ENCODE measurements at places on chromosomes 7 and 10. TPM values are rescaled to one million over a fixed set of nuclear protein-coding genes. Genes with fewer than 3 reads are reported as not detected.

FAM241B gene
- total RNA-seq: 1.4 TPM

TUBAL3 gene
- total RNA-seq: not detected

IGFBP1 gene
- total RNA-seq: 197 TPM

KCNH2 gene
- total RNA-seq: 26.3 TPM

HKDC1 gene
- 0.94 TPM for total RNA-seq

C7orf57 gene
- 18.6 TPM for total RNA-seq

SPDYE1 gene
- total RNA-seq: 0.10 TPM

EEPD1 gene
- 5.6 TPM for total RNA-seq

SPDYE2B gene
- total RNA-seq: not detected

ECHDC3 gene
- 21.1 TPM for total RNA-seq

DNA sequence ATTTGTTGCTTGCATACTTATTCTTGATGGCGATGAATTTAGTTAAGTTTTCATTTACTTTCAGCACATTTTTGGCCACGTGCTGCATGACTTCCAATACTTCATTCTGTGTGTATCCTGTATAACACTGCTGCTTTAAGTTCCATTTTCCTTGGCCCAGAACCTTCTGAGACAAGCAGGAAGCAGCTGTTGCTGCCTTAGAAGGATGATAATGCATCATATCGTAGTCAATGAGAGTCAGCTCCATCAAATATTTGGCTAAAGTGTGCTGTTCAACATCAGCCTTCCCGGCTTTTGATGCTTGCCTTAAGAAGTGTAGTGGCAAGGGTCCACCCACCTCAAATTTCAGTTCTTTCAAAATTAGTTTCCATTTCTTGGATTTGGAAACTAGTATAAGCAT, 59.2 kb upstream of the GLCCI1 start:
- peaks cover 3% of the 10 kb centered on the region for H3K4me1 ChIP-seq
- DNase-seq: no peak
- no peak overlapping the region for H3K27ac ChIP-seq
- no peaks in the 10 kb centered on the region for H3K27me3 ChIP-seq
- no peaks in the 10 kb centered on the region for H3K36me3 ChIP-seq
- H3K4me3 ChIP-seq: no peak overlapping the region

DNA sequence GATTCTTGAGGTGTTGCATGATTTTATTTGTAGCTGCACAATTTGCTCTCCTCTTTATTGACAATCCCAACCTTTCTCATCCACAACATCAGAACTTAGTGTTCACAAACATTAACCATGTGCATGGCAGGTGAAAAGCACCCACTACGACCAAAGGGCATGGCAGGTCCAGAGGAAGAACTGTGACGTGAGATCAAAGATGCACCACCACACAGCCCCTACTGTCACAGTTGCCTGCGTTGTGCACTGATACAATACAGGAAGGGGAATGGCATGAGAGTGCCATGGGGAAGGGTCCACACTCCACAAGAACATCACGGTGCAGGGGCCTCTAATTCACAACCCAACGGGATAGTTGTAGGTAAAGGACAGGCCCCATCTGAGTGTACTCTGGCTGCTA, 217.1 kb upstream of the PFKP start:
- no peaks in the 10 kb centered on the region for H3K4me1 ChIP-seq
- no peaks in the 10 kb centered on the region for H3K27me3 ChIP-seq
- no peak for DNase-seq
- H3K36me3 ChIP-seq: no peaks in the 10 kb centered on the region
- no peak overlapping the region for H3K4me3 ChIP-seq

- no peak overlapping the region for H3K4me3 ChIP-seq
- no peaks in the 10 kb centered on the region for H3K4me1 ChIP-seq
- DNase-seq: no peak
- H3K27me3 ChIP-seq: no peaks in the 10 kb centered on the region
- no peak overlapping the region for H3K27ac ChIP-seq
- H3K36me3 ChIP-seq: no peaks in the 10 kb centered on the region
These were observed 27.2 kb downstream of the CCM2 start for GRCh38 chr7:45026984-45027773.

- no peaks in the 10 kb centered on the region for H3K36me3 ChIP-seq
- no peak overlapping the region for H3K27ac ChIP-seq
- H3K27me3 ChIP-seq: no peaks in the 10 kb centered on the region
- H3K4me3 ChIP-seq: no peak overlapping the region
- no peaks in the 10 kb centered on the region for H3K4me1 ChIP-seq
These were observed 68.8 kb upstream of the IFRD1 start for GRCh38 chr7:112381311-112382091.

GRCh38 chr10:11404901-11405300, 206.5 kb downstream of the USP6NL start:
- H3K4me3 ChIP-seq: no peak overlapping the region
- H3K4me1 ChIP-seq: no peaks in the 10 kb centered on the region
- DNase-seq: no peak
- H3K27me3 ChIP-seq: no peaks in the 10 kb centered on the region
- H3K27ac ChIP-seq: no peak overlapping the region

DNA sequence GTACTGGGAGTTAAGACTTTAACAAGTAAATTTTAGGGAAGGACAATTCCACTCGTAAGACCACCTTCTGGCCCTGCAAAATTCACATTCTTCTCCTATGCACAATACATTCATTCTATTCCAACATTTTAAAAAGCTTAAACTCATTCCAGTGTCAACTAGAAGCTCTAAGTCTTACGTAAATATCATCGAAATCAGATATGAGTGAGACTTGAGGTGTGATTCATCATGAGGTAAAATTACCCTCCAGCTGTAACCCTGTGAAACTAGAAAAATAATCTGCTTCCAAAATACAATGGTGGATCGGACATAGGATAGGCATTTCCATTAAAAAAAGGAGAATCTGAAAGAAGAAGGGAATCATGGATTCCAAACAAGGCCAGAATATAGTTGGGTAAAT, 370.3 kb downstream of the CDC14C start:
- no peaks in the 10 kb centered on the region for H3K27me3 ChIP-seq
- H3K36me3 ChIP-seq: no peaks in the 10 kb centered on the region
- H3K27ac ChIP-seq: no peak overlapping the region
- no peak overlapping the region for H3K4me3 ChIP-seq
- no peaks in the 10 kb centered on the region for H3K4me1 ChIP-seq

- no peak overlapping the region for H3K27ac ChIP-seq
- DNase-seq: no peak
- H3K4me1 ChIP-seq: no peaks in the 10 kb centered on the region
- no peak overlapping the region for H3K4me3 ChIP-seq
- no peaks in the 10 kb centered on the region for H3K27me3 ChIP-seq
These were observed 90.3 kb upstream of the CDK6 start for GRCh38 chr7:92926697-92927044.

GRCh38 chr7:32536585-32536984, 41.3 kb downstream of the AVL9 start:
- H3K27ac ChIP-seq: no peak overlapping the region
- no peak overlapping the region for H3K4me3 ChIP-seq
- DNase-seq: no peak

GRCh38 chr7:5712566-5712965, 68.9 kb downstream of the RNF216 start:
- no peaks in the 10 kb centered on the region for H3K36me3 ChIP-seq
- no peaks in the 10 kb centered on the region for H3K4me1 ChIP-seq
- no peaks in the 10 kb centered on the region for H3K27me3 ChIP-seq
- no peak overlapping the region for H3K4me3 ChIP-seq

GRCh38 chr10:129727071-129727470, 237.0 kb downstream of the EBF3 start:
- H3K4me3 ChIP-seq: no peak overlapping the region
- H3K27me3 ChIP-seq: no peaks in the 10 kb centered on the region
- no peak overlapping the region for H3K27ac ChIP-seq
- no peak for DNase-seq
- H3K36me3 ChIP-seq: no peaks in the 10 kb centered on the region

DNA sequence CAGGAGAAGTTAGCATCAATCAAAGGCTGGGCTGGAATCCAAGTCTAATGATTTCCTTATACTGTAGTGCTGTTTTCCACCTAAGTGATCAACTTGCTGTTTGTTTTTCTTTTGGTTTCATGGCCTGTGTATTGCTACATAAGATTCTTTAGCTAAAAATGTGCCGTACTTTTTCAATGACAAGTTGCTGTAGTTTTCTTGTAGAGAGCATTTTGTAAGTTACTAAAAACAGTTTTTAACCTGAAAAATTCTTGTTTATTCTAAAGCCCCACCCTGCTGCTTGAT, 1.3 kb downstream of the HELLS start:
- H3K4me3 ChIP-seq: no peak overlapping the region
- no peaks in the 10 kb centered on the region for H3K36me3 ChIP-seq
- no peaks in the 10 kb centered on the region for H3K4me1 ChIP-seq
- DNase-seq: no peak
- no peaks in the 10 kb centered on the region for H3K27me3 ChIP-seq
- H3K27ac ChIP-seq: no peak overlapping the region

- no peak for DNase-seq
- H3K4me1 ChIP-seq: no peaks in the 10 kb centered on the region
- no peak overlapping the region for H3K4me3 ChIP-seq
- no peaks in the 10 kb centered on the region for H3K36me3 ChIP-seq
- no peaks in the 10 kb centered on the region for H3K27me3 ChIP-seq
These were observed 32.5 kb downstream of the MTERF1 start for GRCh38 chr7:91847876-91848588.

GRCh38 chr7:46603780-46604179, 682.7 kb upstream of the IGFBP3 start:
- H3K4me1 ChIP-seq: peaks cover 12% of the 10 kb centered on the region
- peak; percentile 71 for DNase-seq
- no peak overlapping the region for H3K4me3 ChIP-seq
- H3K27me3 ChIP-seq: no peaks in the 10 kb centered on the region

GRCh38 chr7:130273081-130273932, 6.6 kb downstream of the CPA2 start:
- H3K27me3 ChIP-seq: no peaks in the 10 kb centered on the region
- peak; percentile 67 for DNase-seq
- H3K27ac ChIP-seq: peak overlapping the region; percentile 31
- H3K4me1 ChIP-seq: peaks cover 1% of the 10 kb centered on the region
- H3K36me3 ChIP-seq: no peaks in the 10 kb centered on the region
- peak overlapping the region; percentile 12 for H3K4me3 ChIP-seq

- H3K27ac ChIP-seq: no peak overlapping the region
- no peaks in the 10 kb centered on the region for H3K36me3 ChIP-seq
- H3K4me1 ChIP-seq: no peaks in the 10 kb centered on the region
- no peak for DNase-seq
- no peak overlapping the region for H3K4me3 ChIP-seq
- H3K27me3 ChIP-seq: no peaks in the 10 kb centered on the region
These were observed 9.9 kb downstream of the FAM237B start for GRCh38 chr7:90311175-90311574.

GRCh38 chr10:114631666-114632417, 26.2 kb downstream of the ABLIM1 start:
- peaks cover 9% of the 10 kb centered on the region for H3K4me1 ChIP-seq
- H3K27me3 ChIP-seq: no peaks in the 10 kb centered on the region
- H3K27ac ChIP-seq: no peak overlapping the region
- H3K4me3 ChIP-seq: peak overlapping the region; percentile 58
- peak; percentile 54 for DNase-seq

DNA sequence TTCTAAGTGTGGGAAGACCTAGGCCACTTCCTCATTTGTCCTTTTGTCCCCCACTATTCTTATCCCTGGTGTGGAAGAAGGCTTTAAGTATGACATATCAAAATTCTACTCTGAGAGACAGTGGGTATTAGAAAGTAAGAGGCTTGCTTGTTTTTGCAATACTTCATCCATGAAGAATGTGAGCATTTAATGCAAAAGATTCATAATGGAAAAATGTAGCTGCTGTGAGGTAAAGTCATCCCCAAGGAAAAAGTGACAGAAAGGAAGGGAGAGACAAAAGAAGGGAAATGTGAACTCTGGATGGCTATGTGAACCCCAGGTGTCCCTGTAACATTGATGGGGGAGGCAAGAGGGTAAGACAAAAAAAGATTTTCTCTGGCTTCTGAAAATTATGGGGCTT, 607.5 kb downstream of the SORCS1 start:
- H3K27ac ChIP-seq: no peak overlapping the region
- H3K4me1 ChIP-seq: no peaks in the 10 kb centered on the region
- H3K36me3 ChIP-seq: no peaks in the 10 kb centered on the region
- DNase-seq: no peak
- H3K27me3 ChIP-seq: no peaks in the 10 kb centered on the region
- no peak overlapping the region for H3K4me3 ChIP-seq

DNA sequence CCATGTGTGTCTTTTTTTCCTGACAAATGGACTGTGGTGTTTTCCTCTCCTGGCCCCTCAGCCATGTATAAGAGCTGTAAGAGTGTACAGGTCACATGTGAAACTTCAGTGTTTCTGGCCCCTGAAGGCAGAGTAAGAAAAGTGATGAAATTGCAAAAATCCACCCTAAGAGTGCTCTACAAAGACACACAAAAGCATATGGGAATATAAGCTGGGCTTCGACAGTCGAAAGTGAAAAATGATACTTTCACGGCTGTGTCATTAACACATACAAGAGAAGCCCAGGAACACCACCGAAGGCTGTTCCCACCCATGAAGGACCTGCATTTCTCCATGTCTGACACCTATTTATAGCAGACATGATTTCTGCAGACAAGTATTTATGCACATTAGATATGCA, 192.2 kb downstream of the PARD3 start:
- no peaks in the 10 kb centered on the region for H3K27me3 ChIP-seq
- DNase-seq: no peak
- H3K4me3 ChIP-seq: no peak overlapping the region
- peak overlapping the region; percentile 8 for H3K27ac ChIP-seq
- no peaks in the 10 kb centered on the region for H3K36me3 ChIP-seq

- DNase-seq: no peak
- no peaks in the 10 kb centered on the region for H3K36me3 ChIP-seq
- no peaks in the 10 kb centered on the region for H3K4me1 ChIP-seq
- H3K27ac ChIP-seq: no peak overlapping the region
These were observed 101.2 kb upstream of the WDR11 start for GRCh38 chr10:120749856-120750566.

Measured in ovary (tissue), 10 donors.